ENCODE measurements at places on chromosomes 4 and X. TPM values are rescaled to one million over a fixed set of nuclear protein-coding genes. Genes with fewer than 3 reads are reported as not detected.

The RS1 gene
- not detected for total RNA-seq

The SMIM20 gene
- total RNA-seq = 18.7 TPM

The EGFL6 gene
- total RNA-seq = not detected

The TCEAL5 gene
- not detected for total RNA-seq

The SLC39A8 gene
- total RNA-seq = 18.1 TPM

The PHKA2 gene
- 36.1 TPM for total RNA-seq

GRCh38 chr4:17024425-17024824, 126.0 kb upstream of the LDB2 start:
- no peaks in the 10 kb centered on the region for H3K4me1 ChIP-seq
- H3K27me3 ChIP-seq = no peaks in the 10 kb centered on the region
- H3K27ac ChIP-seq = no peak overlapping the region

DNA sequence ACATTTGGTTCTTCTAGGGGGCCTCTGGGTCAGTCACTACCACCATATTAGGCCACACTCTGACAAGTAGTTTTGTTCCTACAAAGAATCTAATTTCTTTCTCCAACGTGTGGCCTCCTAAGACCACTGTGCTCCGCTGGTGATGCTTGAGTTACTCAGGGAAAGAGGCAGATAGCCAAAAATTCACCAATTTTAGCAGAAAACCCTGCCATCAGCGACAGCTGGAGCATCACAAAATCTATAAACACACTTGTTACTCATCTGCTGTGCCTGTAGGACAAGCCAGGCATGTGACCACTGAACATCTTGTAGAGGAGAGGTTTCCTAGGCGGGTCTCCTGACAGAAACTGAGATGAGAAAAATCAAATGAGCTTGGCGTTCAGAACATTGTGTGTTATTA, 105.4 kb downstream of the SYNPO2 start:
- H3K4me1 ChIP-seq = peaks cover 8% of the 10 kb centered on the region
- H3K36me3 ChIP-seq = no peaks in the 10 kb centered on the region
- H3K27me3 ChIP-seq = peaks cover 2% of the 10 kb centered on the region

DNA sequence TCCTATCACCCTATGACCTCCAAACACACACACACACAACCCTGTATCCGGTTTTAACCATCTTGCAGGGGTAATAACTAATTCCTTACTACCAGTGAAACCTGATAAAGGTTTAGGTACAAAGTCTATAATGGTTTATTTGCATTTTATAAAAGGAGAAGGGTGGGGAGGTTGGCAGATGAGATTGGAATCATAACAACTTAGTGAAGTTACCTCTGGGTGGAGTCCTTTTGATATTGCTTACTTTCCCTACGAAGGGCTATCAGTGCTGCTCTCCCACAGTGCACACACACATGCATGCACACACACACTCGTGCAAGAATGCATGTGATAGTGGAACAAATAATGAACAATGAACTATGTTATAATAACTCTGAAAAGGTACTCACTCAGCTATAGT, 56.1 kb downstream of the CCSER1 start:
- peaks cover 11% of the 10 kb centered on the region for H3K4me1 ChIP-seq
- DNase-seq = no peak
- no peaks in the 10 kb centered on the region for H3K36me3 ChIP-seq
- H3K4me3 ChIP-seq = no peak overlapping the region
- H3K27ac ChIP-seq = no peak overlapping the region
- no peaks in the 10 kb centered on the region for H3K27me3 ChIP-seq

DNA sequence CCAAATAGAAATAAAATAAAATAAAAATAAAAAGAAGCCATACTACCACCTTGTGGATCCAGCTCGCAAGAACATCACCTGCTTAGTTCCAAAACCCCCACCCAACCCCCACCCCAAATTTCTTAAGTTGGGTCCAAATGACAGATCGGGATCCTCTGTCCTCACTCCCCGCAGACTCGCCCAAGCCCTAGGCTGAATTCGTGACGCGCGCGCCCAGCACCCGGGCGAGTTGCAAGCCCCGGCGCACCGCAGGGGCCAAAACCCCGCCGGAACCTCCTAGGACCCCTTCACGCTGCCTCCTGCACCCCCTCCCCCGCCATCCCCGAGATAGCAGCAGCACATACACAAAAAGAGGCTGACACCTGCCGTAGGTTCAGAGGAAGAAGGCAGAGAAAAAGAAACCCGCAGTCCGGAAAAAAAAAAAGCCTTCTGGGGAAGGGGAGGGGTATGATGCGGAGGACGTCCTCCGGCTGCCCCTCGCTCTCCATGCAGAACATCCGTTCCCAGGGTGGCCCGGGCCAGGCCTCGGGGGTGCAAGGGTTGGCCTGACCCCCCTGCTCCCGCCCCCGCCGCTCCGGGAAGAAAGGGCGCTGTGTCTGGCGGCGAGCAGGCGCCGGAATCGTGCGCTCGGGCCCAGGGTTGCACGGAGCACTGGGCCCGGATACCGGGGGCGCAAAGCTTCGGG, 2.6 kb downstream of the NLGN4X start:
- no peak overlapping the region for H3K27ac ChIP-seq
- H3K4me3 ChIP-seq = peak overlapping the region; percentile 48
- H3K4me1 ChIP-seq = peaks cover 7% of the 10 kb centered on the region
- no peak for DNase-seq
